GM12878 (cell line): ENCODE measurements at places on chromosomes 5 and 9.

DNA sequence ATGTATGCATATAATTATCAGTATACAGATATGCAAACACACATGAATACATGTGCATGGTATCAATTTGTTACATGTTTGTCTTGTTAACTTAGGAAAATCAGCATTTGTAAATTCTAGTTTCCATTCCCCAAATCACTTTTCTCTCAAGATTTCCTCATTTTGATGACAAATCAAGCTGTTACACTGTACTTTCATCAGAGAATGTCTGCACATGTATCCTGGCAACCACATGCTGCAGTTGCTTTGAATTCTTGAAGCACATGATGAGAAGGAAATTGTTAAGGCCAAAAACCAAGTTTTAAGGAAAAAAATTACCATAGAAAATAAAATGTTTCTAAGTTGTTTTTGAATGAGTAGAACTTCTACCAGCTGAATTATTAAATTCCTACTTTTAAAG lies 1834.5 kb downstream of the EFNA5 start:
- H3K36me3 ChIP-seq, result no peaks in the 10 kb centered on the region
- no peak overlapping the region for H3K4me3 ChIP-seq
- no peaks in the 10 kb centered on the region for H3K4me1 ChIP-seq
- DNase-seq, result no peak

- H3K4me3 ChIP-seq, result no peak overlapping the region
- DNase-seq, result no peak
- H3K36me3 ChIP-seq, result peaks cover 10% of the 10 kb centered on the region
- H3K4me1 ChIP-seq, result peaks cover 21% of the 10 kb centered on the region
Observed at GRCh38 chr9:6600426-6600825, 45.1 kb downstream of the GLDC start.

DNA sequence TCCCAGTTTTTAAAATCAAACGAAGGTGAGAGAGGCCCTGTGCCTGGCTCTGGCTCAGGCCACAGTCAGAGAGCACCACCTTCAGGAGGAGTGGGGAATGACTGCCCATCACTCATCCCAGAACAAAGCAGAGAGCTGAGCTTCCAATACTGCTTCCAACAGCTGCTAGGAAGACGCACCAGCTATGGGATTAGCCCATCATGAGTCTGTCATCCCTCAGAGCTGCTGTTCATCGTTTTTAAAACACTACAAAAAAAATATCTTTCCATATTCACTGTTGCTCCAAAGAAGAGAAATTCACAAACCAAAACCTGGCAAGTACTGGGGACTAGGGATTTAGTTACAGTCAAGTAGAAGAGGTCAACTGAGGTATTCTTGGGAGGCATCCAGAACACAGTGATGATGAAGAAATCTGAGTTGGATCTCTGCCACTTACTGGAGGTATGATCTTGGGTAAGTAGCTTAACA lies 102.4 kb downstream of the CDK5RAP2 start:
- H3K27me3 ChIP-seq, result no peaks in the 10 kb centered on the region
- no peaks in the 10 kb centered on the region for H3K4me1 ChIP-seq
- peaks cover 11% of the 10 kb centered on the region for H3K36me3 ChIP-seq
- no peak overlapping the region for H3K4me3 ChIP-seq
- no peak for DNase-seq

GRCh38 chr5:157730900-157731271 lies 334 bp upstream of the THG1L start:
- no peak for DNase-seq
- H3K27me3 ChIP-seq, result no peaks in the 10 kb centered on the region
- peaks cover 1% of the 10 kb centered on the region; the same call in 1 of the 2 replicates for H3K36me3 ChIP-seq
- peaks cover 21% of the 10 kb centered on the region for H3K4me1 ChIP-seq
- H3K27ac ChIP-seq, result peak overlapping the region; percentile 92

GRCh38 chr5:143135832-143136551 lies 267.5 kb downstream of the NR3C1 start:
- no peak overlapping the region for H3K27ac ChIP-seq
- DNase-seq, result no peak
- H3K4me3 ChIP-seq, result no peak overlapping the region
- H3K36me3 ChIP-seq, result peaks cover 5% of the 10 kb centered on the region; the same call in 1 of the 2 replicates
- H3K27me3 ChIP-seq, result no peaks in the 10 kb centered on the region
